ENCODE measurements at places on chromosomes 13 and 19. TPM values are rescaled to one million over a fixed set of nuclear protein-coding genes. Genes with fewer than 3 reads are reported as not detected.

Gene GPR12
- 0.17 TPM for total RNA-seq

Gene PCSK4
- 4.7 TPM for total RNA-seq

DNA sequence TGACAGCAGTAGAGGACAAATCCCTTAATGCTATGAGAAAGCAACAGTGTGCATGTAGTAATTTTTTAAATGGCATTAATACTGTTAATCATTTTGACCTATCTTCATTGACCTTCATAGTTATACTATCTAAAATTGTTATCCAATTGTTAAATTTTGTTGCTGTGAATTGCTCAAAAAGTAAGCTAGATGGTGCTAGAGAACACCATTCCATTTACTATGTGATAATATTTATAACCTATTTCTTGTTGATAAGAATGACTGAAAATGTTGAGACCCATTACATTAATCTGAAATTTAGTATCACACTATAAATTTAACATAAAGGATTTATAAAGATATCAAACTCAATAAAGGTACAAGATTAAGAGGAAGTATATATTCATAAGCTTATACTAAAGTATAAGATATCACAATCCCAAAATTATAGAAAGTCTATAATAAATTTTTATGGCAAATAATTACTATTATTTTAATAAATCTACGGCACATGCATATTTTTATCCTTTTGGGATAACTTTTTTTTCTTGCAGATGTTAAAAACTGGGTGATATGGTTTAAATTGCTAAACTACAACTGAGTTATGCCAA, 1573.3 kb downstream of the PCDH9 start:
- ATAC-seq = no peak

DNA sequence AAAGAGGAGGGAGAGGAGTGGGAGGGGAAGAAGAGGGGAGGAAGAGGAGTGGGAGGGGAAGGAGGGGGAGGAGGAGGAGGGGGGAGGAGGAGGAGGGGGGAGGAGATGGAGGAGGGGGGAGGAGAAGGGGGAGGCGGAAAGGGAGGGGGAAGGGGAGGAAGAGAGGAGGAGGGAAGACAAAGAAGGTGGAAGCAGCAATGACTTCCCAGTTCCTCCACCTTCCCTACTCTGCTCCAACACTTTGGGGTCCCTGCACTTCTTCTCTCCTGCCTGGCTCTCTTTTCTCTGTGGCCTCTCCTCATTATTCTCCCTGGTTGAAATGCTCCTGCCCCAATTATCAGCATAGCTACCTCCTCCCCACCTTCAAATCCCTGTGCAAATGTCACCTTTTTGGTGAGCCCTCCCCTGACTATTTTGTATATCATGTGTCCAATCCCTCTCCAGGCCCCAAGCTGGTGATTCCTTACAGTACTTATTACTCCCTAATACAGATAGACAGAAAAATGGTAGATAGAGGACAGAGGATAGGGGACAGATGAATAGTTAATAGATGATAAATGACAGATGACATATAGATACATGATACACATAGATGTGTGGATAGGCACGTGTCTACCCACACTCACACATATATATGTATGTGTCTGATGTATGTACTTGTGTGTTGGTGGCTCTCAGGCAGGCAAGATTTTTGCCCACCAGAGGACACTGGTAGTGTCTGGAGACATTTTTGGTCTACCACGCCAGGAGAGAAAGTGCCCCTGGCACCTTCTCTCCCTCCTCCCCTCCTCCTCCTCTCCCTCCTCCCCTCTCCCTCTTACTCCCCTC, 25.2 kb downstream of the NLRP9 start:
- ATAC-seq = no peak

Gene CABP5
- total RNA-seq = not detected

DNA sequence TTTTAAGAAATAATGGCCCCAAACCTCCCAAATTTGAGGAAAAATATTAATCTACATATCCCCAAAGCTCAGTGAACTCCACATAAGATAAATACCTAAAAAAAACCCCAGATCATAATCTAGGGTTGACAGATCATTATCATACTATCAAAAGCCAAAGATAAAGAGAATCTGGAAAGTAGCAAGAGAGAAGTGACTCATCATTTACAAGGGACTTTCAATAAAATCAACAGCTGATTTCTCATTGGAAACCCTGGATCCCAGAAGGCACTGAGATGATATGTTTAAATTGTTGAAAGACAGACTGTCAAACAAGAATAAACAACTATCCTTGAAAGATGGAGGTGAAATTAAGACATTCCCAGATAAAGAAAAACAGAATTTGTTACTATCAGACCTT, 199.3 kb downstream of the KCNRG start:
- ATAC-seq = no peak

- no peak for ATAC-seq
These were observed 458.4 kb downstream of the EFNB2 start for GRCh38 chr13:106077017-106077416.

- ATAC-seq = peak; percentile 35
These were observed 2.3 kb downstream of the PRAM1 start for GRCh38 chr19:8500158-8500557.

GRCh38 chr13:43057653-43058317, 34.4 kb downstream of the DNAJC15 start:
- no peak for ATAC-seq

DNA sequence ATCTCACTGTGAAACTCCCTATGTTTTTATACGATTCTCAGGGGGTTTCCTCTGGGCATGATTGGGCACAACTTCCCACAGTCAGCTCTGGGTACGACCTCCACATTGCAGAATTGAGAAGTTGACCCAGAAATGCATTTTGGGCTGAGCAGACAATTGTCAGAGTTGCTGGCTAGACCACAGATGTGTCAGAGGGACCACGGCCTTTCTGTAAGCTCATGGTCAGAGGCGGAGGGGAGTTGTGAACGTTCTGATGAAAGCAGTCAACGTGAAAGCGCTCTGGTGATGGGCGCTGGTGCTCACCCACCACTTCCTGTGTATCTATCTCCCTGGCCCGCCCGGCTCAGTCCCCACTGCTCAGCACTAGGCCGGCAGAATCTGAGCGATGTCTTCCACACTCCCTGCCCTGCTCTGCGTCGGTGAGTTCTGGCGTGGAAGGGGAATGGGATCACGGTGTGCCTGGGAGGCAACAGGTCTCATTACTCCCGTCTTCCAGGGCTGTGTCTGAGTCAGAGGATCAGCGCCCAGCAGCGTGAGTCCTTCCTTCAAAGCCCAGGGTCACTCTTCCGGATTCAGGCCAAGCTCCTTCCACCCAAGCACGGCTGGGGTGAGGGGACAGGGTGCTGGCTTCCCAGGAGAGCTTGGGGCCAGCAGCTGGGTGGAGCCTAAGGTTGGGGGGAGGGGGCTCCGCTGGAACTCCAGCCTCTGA, at the start of gene NCR1:
NCR1 (plus strand) TSS at position 346 of the 709 bp plus-strand sequence; CDS start at position 386, 40 bp downstream.
- ATAC-seq = no peak

Gene PTPRS
- total RNA-seq = 148 TPM

Gene LRRC25
- 0.14 TPM for total RNA-seq

DNA sequence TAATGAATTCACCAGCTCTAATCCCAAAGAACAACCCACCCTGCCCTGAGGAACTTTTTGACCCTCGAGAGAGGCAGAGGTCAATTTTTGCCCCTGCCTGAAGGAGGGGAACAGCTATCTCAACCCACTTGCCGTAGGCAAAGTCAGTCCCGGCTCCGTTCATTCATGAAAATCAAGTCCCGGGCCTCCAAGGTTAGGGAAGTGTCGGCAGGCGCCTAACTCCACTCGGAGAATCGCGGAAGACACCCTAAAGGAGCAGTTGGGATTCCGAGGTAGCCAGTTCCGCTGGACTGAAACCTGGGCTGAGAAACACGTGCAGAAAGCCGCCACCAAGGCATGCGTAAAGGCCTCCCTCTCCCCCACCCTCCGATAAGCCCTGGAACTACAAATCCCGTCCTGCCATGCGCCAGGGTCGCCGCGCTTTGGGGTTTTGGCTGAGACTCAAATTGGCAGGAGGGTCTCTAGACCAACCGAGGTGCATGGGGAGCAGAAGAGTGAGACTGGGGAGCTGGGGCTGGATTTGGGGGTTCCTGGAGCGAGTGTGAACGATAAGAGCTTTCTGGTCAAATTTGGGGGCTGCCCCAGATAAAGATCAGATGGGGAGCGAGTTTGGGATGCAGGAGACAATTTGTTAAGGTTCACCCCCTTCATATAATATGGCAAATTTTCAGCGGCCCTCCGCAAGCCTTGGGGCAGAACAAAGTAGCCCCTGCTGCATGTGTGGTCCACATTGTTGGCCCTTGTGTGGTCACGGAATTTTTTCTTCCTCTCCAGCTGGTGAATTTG, at the start of gene TNPO2:
TNPO2 (minus strand) TSS at position 292 of the 786 bp plus-strand sequence. CDS start 2,955 bp downstream, outside the sequence.
- ATAC-seq = peak; percentile 32

GRCh38 chr19:49436381-49437017, 4.8 kb downstream of the SLC17A7 start:
- ATAC-seq = peak; percentile 59

DNA sequence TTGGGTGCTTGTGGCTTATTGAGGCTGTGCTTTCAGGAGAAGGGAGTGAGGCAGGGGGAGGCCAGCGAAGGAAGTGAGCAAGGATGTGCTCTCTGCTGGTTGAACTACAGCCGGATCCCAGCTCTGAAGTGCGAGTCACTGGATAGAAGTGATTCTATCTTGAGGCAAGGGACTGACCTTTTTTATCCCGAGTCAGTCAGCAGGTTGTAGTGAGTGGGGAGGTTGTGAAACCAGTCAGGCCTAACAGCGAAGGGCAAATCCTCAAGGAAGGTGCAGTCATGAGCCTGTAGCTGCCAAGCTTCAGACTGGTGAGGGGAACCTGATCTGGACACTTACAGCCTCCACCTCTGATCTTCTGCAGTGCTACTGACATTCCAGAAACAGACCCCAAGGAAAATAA, 18.6 kb downstream of the SCEL start:
- ATAC-seq = no peak

GRCh38 chr13:25840261-25840660, 211.6 kb downstream of the SHISA2 start:
- no peak for ATAC-seq

- no peak for ATAC-seq
These were observed 1.4 kb upstream of the QTRT1 start for GRCh38 chr19:10699650-10700335.

Gene SBSN
- total RNA-seq = 0.85 TPM

GRCh38 chr13:45748941-45749759, 47.0 kb downstream of the CBY2 start:
- no peak for ATAC-seq

Gene PSG6
- total RNA-seq = 0.97 TPM

DNA sequence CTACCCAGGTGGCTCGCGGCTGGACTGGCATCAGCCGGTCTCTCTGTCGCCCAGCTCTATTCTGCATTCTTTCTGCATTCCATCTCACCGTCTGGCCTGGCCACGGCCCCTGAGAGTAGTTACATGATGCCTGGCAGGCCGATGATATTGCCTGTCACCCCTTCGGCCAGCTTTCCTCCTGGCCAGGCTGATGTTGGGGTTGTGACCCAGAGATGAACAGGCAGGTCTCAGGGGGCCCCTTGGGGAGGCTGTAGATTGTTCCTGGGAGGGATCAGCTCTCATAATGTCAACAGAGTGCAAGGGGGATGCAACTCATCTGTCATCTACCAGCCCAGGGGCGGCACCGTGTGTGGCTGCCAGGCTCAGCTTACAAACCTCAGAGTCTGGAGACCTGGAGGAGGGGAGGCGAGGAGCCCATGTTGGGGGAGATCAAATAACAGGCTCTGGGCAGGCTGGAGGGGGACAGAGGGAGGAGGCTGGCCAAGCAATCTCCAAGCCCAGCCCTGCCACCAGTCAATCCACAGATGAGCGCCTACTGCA, 13.6 kb upstream of the FBXO17 start:
- ATAC-seq = peak; percentile 80

DNA sequence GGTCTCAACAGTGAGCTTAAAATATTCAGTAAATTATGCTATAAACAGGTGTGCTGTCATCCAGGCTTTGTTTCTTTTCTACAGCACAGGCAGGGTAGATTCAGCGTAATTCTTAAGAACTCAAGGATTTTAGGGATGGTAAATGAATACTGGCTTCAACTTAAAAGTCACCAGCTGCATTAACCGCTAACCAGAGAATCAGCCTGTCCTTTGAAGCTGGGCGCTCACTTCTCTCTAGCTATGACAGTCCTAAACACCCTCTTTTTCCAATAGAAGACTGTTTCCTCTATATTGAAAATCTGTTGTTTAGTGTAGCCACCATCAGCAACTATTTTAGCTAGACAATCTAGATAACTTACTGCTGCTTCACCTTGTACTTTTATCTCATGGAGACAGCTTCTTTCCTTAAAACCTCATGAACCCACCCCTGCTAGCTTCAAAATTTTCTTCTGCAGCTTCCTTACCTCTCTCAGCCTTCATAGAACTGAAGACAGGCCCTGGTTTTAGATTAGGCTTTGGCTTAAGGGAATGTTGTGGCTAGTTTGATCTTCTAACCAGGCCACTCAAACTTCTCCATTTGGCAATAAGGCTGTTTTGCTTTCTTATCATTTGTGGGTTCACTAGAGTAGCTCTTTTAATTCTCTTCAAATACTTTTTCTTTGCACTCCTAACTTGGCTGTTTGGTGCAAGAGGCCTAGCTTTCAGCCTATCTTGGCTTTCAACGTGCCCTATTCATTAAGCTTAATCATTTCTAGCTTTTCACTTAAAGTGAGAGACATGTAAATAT, 89.5 kb downstream of the USP12 start:
- ATAC-seq = no peak

DNA sequence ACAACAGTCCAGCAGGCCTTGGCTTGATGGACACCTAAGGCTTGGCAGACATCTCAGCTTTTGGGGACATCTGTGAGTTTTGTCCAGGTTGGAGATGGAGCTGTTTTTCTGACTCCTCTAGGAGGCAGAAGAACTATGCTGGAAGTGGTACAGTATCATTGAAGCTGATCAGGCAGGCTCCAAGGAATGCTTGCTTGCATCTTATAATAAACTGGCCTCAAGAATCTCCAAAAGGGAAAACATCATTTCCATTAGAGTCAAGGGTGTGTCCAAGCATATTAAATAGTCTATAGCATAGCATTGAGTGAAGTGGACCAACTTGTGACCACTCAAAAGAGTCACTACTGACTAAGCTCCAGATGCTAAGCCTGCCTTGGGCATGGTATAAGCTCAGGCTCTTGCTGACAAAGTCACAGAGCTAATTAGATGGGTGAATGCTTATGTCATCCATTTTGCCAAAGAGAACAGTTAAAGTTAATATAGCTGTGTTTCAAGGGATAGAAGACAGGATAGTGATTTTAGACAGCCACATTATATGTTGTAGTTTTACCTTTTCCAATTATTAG, 216.0 kb downstream of the DNAJC15 start:
- ATAC-seq = no peak

- ATAC-seq = no peak
These were observed 2.7 kb downstream of the ARGLU1 start for GRCh38 chr13:106565127-106565775.
